Activated CD8-positive, alpha-beta memory T cell treated with anti-CD3 and anti-CD28 coated beads for 48 hours (primary cell): ENCODE measurements at places on chromosomes 3 and 15.

DNA sequence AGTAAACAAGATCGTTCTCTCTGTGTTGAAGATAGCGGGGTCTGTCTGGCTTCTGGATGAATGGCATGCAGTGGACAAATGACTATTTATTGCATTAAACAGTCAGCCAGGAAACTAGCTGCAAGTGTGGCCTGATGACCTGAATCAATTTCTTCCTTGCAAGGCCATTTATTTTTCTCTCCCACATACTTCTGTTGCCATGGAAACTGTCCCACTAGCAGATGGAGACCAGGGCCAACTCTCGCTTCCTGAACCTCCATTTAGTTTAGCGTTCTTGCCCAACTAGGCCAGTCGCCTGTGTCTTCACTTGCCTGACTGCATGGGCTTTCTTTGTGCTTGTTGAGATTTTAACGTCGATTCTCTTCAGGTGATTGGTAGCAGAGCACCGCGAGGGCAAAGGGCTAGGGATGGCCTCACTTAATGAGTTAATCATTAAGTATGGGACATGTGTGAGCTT is 27.6 kb downstream of the LMCD1 start:
- DNase-seq, result no peak

DNA sequence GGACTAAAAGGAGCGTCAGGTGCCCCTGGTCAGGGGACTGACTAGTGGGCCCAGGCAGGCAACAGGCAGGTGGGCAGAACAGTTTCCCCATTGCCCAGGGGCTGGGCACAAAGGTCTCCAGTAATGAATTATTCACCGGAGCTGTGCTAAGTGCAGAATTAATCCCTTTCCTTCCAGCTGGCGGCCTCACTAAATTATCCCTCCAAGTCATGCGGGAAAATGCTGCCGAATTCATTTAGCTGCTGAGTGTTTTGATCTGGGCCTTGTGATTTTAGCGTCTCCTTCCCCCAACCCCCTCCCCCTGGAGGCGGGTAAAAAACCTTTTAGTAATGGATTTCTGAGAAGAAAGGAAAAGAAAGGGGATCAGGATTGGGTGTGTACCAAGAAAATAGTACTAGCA is 47.2 kb downstream of the CCDC33 start:
- no peak for DNase-seq

GRCh38 chr15:90043530-90044010 is 42.4 kb downstream of the ZNF710 start:
- no peak for DNase-seq

DNA sequence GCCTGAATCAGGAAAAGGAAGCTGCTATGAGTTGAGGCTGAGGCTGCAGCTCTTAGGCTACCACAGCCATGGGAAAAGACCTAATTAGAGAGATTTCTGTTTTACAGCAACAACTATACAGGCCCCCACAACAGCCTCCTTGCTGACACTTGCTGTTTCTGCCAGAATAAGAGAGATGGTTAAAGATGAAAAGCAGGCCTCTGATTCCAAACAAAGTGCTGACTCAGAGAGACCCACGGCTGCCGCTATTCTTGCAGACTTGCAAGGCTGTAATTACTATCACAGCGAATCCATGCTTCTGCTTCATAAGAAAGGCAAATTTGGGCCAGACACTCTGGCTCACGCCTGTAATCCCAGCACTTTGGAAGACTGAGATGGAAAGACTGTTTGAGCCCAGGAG is 41.8 kb downstream of the MCF2L2 start:
- no peak for DNase-seq

DNA sequence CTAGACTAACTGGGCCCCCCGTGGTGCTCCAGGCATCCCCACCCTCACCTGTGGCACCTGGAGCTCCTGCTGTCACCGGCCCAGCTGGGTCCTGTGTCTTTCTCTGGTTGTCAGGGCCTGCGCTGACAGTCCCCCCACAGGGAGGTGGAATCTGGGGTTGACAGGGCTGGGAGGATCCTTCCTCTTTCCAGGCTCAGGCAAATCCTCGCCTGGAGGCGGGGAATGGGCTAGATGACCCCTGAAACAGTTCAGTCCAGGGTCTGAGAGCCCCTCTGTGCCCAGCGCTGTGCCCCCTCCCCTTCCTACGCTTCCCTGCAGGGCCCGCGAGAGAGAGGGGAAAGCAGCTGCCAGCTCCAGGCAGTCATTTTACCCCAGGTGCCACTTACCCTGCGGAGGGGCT is 50.1 kb upstream of the MCF2L2 start:
- no peak for DNase-seq

GRCh38 chr3:173711619-173712018 is 314.1 kb downstream of the NLGN1 start:
- no peak for DNase-seq

GRCh38 chr3:86865506-86865905 is 125.4 kb downstream of the VGLL3 start:
- no peak for DNase-seq
